ENCODE measurements at places on chromosomes 1 and 21.

- DNase-seq: no peak
Observed at GRCh38 chr1:169894424-169895145, 889 bp upstream of the SCYL3 start.

DNA sequence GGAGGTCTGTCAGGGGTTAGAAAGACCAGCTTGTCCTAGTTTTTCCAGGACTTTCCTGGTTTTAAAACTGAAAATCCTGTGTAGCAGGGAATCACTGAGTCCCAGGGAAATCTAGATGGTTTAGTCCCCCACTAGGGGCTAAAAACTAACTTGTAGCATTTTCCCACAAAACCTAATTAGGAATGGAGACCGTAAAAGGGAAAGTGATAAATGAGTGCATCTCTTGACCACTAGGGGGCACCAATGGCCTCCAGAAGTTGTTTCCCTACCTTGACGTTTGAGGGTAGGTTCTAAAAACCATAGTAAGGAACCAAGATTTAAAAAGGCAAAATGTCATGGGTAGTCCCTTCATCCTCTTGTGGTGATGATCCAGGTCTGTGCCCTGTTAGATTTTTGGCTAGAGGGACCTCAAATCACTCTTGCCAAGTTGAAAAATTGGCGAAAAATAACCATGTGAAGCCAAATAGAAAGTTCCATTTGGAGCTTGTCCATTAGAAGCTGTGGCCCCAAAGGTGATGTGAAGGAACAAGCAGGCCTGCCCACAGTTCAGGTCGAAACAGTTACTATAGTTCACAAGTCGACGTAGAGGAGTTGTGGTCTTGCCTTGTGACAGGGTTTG, 24.5 kb downstream of the CLIC6 start:
- DNase-seq: peak; percentile 73

DNA sequence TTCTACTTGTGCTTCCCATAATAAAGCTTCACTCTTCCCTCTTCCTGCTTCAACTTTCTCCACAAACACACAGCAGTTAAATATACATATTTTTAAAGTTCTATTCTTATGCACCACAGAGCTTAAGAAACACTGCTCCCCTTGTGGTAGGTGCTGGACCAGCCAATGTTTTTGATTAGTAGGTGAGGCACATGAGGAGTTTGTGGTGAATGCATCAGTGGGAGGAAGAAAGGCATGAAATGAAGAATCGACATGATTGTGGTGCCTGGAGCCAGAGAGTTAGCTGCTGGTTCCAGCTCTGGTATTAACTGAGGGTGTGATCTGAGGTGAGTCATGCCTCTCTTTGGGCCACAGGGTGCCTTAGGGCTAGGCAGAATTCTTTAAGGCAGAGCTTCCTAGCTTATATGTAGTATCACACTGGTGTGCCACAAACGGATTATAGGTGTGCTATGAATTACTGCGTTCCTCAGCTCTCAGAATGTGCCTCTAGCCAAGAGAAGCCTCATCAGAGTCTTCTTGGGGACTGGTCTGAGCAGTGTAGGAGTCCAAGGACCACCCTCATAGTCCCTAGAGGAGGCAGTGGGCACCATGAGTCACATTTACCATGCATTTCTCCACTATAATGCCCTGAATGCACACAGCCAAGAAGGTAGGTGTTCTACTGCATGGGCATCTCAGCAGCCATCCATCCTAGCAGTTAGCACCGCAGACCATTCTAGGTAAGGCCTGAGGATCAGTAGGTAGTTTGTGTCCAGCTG, 97.4 kb upstream of the SGIP1 start:
- no peak for DNase-seq

- DNase-seq: peak; percentile 74
Observed at GRCh38 chr1:206030714-206031113, 7.0 kb upstream of the CTSE start.

DNA sequence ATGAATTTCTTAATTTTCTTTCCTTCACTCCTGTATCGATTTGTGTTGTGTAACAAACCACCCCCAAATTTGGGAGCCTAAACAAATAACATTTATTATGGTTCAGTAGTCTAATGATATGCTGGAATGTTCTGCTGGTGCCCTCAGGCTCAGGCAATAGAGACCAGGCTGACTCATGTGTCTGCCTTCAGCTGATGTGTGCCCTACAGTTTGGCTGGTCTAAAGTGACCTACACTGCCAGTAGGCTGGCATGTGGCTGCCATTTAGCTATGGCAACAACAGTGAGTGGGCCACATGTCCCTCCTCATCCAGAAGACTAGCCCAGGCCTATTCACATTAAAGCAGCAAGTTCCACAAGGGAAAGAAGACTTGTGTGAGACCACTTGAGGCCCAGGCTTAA, 115.8 kb downstream of the PTPRC start:
- DNase-seq: no peak

- DNase-seq: no peak
Observed at GRCh38 chr1:14724246-14724645, 125.8 kb downstream of the KAZN start.

GRCh38 chr21:32977216-32977615, 48.5 kb upstream of the OLIG2 start:
- DNase-seq: no peak

GRCh38 chr1:217813031-217813430, 181.9 kb downstream of the SPATA17 start:
- no peak for DNase-seq

DNA sequence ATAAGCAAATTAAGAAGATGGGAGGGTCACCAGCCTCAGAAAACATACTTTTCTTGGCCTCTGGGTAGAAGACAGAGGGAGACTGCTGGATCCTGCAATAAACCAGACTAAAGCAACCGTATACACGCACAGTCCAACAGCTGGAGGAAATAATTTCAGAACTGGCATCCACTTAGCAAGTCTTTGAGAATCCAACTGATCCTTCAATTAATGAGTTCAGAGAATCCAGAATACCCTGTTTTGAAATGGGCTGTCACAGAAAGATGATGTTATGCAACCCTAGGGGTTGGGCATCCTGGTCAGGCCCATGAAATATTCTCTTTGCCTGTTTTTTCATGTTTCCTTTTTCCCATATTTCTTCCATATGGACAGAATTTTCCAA, 134.0 kb upstream of the MAGI3 start:
- no peak for DNase-seq

DNA sequence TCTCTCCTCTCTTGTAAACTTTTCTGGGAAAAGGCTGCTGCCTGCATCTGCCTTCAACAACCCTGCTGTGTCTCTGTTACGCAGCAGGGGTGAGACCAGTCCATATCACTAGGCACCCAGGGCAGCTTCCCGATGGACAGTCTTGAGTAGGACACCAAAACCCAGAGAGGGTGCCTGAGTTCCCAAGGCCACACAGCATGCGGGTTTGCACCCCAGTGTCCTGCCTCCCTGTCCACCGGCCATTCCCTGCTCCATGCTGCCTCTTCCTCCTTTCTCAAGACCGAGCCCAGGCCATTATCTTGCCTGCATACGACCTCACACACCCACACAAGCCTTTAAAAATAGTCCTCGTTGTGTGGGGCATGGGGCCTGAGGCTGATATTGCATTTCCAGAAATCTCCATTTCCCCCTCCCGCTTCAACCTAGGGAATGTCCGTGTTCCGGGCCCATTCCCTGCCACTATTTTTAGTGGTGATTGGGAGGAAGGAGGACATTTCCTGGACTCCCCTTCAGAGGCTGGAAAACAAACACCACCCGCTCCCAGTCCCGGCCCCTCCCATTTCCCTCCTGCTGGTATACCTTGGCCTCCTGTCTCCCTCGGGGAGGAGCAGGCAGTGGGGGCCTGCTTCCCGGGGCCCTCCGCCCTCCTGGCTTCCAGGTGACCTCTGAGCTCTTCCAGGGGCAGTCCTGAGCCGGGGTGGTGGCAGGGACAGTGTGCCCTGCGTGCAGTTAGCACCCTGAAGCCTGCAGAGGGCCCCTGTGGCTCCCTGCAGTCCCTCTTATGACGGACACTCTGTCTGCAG, 132.4 kb upstream of the TMEM51 start:
- DNase-seq: no peak

DNA sequence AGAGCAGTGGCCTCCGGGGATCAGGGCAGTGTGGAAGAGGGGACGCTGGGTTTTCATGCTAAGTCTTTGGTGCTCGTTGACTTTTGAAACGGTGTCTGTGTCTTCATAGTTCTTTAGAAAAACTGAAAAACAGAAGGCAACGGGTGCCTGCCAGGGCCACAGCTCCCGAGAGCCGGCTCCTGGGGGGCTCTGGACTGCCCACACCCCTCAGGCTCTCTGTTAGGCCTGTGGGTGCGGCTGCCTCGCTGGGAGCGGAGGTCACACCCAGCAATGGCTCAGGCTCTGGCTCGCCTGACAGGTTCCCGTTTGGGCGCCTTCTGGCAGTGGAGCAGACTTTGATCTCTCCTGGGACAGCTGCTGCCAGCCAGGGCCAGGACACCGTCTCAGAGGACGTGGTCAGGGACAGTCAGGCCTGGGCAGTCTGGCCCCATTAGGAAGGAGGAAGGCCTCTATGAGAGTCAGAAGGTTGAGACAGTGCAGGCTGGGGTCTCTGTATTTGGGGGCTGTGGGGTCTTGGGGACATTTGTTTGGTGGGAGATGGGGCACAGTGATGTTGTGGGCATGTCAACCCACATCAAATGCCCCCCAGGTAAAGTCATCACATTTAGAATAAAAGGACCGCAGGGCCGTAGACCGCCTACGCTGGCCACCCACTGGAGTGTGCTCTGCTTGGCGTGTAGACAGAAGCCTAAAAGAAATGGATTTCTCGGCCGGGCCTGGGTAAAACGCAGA, 5.6 kb downstream of the ARHGEF16 start:
- no peak for DNase-seq

DNA sequence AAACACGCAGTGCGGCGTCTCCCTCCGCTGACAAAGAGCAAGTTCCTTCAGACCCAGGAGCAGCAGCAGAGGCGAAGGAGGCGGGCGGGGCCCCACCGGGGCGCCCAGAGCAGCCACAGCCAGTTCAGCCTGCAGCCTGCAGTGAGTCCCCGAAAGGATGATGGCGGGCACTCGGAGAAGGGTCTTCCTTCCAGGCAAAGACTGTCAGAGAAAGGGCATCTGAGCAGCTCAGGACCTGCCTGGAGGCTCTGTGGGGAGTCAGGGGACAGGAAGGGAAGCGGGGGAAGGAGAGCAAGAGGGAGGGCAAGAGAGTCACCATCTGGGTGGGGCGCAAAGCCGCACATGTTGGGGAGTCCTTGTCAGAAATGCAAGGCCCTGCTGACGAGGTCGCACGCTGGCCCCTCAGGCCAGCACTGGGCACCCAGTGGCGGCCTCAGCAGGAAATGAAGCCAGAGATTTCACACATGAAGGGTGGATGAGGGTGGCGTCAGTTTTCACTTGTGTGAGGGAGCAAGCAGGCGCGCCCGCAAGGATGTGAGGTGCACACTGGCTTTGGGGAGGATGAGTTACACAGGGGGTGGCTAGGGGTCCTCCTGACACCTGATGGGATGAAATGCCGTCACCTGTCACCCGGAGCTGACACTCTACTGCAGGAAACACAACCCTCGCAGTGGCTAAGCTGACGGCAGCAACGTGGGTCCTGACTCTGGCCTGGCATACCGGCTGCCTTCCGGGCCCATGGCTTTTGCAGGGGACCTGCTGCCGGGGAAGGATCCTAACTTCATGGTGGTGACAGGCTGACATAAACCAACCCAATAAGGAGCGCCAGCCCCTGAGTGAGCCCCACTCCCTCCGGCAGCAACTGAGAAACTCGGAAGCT, 6.6 kb downstream of the LRRC47 start:
- no peak for DNase-seq

- DNase-seq: peak; percentile 86
Observed at GRCh38 chr1:112508278-112509004, at the start of gene WNT2B. TSS of gene WNT2B (plus strand) at chr1:112508965. CDS start at chr1:112509263, 298 bp downstream.

DNA sequence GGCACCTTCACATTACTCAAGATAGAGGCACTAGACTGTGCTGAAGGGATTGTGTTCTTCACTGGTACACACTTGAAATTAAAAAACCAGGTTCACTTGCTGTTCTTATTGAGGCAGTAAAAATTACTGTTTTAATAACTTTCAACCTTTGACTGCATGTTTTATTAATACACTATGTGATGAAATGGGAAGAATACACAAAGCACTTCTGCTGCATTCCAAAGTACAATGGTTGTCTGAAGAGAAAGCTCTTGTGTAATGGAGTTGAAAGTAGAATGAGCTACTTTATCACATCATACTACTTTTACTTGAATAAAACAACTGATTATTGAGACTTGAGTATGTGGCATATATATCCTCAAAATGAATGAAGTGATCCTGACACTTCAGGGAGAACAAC, 49.7 kb downstream of the LRRC8C start:
- DNase-seq: no peak

DNA sequence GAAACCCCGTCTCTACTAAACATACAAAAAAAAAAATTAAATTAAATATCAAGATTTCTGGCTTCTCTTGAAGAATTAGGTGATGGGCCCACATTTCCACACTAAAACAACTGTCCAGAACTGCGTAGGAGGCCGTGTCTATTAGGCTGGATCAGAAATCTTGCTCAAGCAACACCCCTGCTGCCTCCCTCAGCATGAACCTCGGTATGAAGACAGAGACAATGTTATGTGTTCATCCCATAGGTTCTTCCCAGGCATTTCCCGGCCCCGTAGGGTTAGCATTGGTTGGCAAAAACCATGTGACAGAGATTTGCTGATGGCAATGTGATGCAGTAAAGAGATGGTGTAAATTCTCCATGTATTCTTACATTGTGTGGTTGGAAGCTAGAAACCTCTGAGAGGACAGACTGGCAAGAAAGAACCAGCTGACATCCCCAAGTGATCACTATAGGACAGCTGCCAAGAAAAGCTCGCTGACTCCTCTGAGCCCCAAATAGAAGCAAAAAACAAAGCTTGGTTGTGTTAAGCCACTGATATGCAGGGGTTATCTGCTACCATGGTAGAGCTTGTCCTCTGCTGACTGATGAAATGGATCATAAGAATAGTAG, 34.5 kb downstream of the EBNA1BP2 start:
- DNase-seq: no peak

DNA sequence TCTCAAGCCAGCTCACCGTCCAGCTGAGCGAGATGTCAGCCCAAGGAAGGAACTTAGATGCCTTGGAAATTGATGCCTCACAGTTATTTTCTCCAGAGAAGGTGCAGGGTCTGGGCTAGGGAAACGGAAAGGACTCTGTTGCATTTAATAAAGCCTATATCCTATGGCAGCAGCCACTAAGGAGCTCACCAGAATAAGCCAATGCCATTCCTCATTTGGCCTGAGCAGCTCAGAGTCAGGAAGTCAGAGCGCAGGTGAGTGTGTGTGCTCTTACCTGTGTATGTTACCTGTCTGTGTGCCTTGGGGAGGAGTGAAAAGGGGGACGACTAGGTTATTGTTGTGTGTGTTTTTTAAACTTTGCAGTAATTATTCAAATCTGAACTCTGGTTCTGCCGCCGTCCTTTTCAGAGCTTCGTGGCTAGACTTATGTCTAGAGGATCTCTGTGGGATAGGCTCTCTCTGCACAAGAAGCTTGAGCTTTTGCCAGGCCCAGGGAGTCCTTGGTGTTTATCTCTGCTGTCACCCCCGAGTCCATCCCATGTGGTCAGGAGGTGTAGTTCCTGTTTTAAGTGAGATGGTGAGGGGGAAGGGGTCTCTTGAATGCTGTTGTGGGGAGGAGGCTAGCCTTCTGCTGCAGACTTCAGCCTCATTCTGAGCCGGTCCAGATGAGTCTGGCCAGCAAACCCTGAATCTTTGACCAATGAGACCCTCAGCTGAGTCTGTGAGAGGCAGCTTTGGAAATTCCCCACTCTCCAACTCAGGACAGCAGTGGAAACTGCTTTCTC, 2.4 kb downstream of the TMCC2 start:
- DNase-seq: no peak
